ENCODE measurements at places on chromosomes 7 and 10. TPM values are rescaled to one million over a fixed set of nuclear protein-coding genes. Genes with fewer than 3 reads are reported as not detected.

DNA sequence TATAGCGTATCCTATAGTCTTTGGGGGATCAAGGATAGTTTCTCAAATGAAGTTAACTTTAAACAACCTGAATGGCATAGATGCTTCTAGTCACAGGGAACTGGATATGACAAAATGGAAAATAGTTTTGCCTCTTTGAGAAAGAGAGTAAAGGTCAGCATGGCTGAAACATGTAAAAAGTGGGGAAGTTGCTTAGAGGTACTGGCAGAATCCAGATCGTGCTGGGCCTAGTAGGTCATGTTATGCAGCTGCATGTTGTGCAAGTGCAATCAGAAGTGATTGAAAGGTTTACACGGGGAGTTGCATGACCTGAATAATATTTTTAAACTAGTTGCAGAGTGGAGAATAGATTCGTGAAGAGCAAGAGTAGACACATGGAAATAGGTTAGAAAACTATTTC is 201.1 kb upstream of the HDAC9 start:
- no peak overlapping the region for H3K27ac ChIP-seq
- H3K4me3 ChIP-seq = no peak overlapping the region
- no peak for DNase-seq
- no peaks in the 10 kb centered on the region for H3K4me1 ChIP-seq

Gene SH2B2
- total RNA-seq = 22.3 TPM

GRCh38 chr10:114022766-114023597 is 20.7 kb upstream of the ADRB1 start:
- no peaks in the 10 kb centered on the region for H3K4me1 ChIP-seq
- H3K36me3 ChIP-seq = no peaks in the 10 kb centered on the region
- no peak for DNase-seq
- H3K27me3 ChIP-seq = no peaks in the 10 kb centered on the region
- H3K4me3 ChIP-seq = no peak overlapping the region

DNA sequence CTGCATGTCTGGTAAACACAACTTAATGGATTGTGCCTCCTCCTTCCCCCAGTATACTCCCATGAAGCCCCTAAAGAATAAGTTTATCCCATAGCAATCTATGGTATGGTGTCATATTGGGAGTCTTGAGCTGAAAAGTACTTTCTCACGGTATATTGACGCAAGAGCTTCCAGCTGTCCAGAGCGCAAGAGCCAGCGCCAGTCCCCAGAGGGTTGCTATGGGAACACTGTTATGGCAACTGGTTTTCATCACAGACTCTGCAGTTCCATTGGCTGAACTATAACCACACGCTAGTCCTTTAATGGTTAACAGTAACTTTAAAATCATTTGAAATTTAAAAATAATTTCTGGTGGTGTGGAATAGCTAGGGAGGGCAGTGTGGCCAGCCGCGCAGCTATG is 46.9 kb downstream of the PRPF18 start:
- no peak overlapping the region for H3K4me3 ChIP-seq
- no peaks in the 10 kb centered on the region for H3K4me1 ChIP-seq
- DNase-seq = no peak
- no peaks in the 10 kb centered on the region for H3K36me3 ChIP-seq

- no peaks in the 10 kb centered on the region for H3K27me3 ChIP-seq
- no peak for DNase-seq
- H3K27ac ChIP-seq = no peak overlapping the region
- no peak overlapping the region for H3K4me3 ChIP-seq
- no peaks in the 10 kb centered on the region for H3K4me1 ChIP-seq
These were observed 375.2 kb downstream of the PAXIP1 start for GRCh38 chr7:154627646-154628290.

- no peaks in the 10 kb centered on the region for H3K4me1 ChIP-seq
- H3K4me3 ChIP-seq = no peak overlapping the region
- no peaks in the 10 kb centered on the region for H3K36me3 ChIP-seq
- DNase-seq = no peak
These were observed 40.3 kb downstream of the VSTM4 start for GRCh38 chr10:49074836-49075682.

- no peak for DNase-seq
- no peak overlapping the region for H3K27ac ChIP-seq
- H3K27me3 ChIP-seq = no peaks in the 10 kb centered on the region
- H3K4me3 ChIP-seq = no peak overlapping the region
- H3K36me3 ChIP-seq = no peaks in the 10 kb centered on the region
These were observed 86.8 kb upstream of the CSTF2T start for GRCh38 chr10:51786016-51786683.

GRCh38 chr7:36277249-36277542 is 112.5 kb upstream of the ANLN start:
- no peaks in the 10 kb centered on the region for H3K36me3 ChIP-seq
- no peak overlapping the region for H3K4me3 ChIP-seq
- no peak for DNase-seq
- no peaks in the 10 kb centered on the region for H3K27me3 ChIP-seq

DNA sequence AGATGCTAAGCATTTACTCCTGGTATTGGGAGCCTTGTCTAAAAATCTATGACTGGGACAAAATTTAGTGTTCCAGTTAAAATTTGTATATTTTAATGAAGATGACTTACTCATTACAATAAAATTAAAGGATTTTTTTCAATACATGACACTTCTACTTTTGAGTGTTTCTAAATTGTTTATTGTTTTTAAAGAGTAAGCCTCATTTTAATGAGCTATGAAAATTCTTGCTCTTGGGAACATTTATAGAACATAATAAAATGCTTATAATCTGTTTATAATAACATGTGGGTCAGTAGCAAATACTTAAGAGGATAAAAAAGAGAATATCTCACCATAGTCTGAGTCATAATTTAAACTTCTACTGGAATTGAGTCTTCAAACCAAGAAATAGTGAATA is 149.5 kb downstream of the PLCE1 start:
- H3K27ac ChIP-seq = no peak overlapping the region
- no peaks in the 10 kb centered on the region for H3K4me1 ChIP-seq
- H3K27me3 ChIP-seq = no peaks in the 10 kb centered on the region
- DNase-seq = no peak
- H3K4me3 ChIP-seq = no peak overlapping the region
- no peaks in the 10 kb centered on the region for H3K36me3 ChIP-seq

GRCh38 chr10:78044179-78044578 is 10.5 kb downstream of the RPS24 start:
- no peak overlapping the region for H3K27ac ChIP-seq
- peaks cover 4% of the 10 kb centered on the region for H3K4me1 ChIP-seq
- H3K36me3 ChIP-seq = no peaks in the 10 kb centered on the region
- no peaks in the 10 kb centered on the region for H3K27me3 ChIP-seq

- H3K36me3 ChIP-seq = no peaks in the 10 kb centered on the region
- no peaks in the 10 kb centered on the region for H3K27me3 ChIP-seq
- H3K4me1 ChIP-seq = no peaks in the 10 kb centered on the region
- DNase-seq = no peak
These were observed 17.2 kb upstream of the MYL7 start for GRCh38 chr7:44158096-44158872.

Gene BCL7B
- total RNA-seq = 105 TPM

- H3K27me3 ChIP-seq = no peaks in the 10 kb centered on the region
- no peak for DNase-seq
- no peaks in the 10 kb centered on the region for H3K4me1 ChIP-seq
- H3K36me3 ChIP-seq = peaks cover 11% of the 10 kb centered on the region
- H3K27ac ChIP-seq = no peak overlapping the region
- no peak overlapping the region for H3K4me3 ChIP-seq
These were observed 24.3 kb downstream of the FBXW4 start for GRCh38 chr10:101670635-101671034.

Gene MACC1
- 3.4 TPM for total RNA-seq

GRCh38 chr10:44660271-44660670 is 250.9 kb upstream of the TMEM72 start:
- no peaks in the 10 kb centered on the region for H3K4me1 ChIP-seq
- no peak for DNase-seq

DNA sequence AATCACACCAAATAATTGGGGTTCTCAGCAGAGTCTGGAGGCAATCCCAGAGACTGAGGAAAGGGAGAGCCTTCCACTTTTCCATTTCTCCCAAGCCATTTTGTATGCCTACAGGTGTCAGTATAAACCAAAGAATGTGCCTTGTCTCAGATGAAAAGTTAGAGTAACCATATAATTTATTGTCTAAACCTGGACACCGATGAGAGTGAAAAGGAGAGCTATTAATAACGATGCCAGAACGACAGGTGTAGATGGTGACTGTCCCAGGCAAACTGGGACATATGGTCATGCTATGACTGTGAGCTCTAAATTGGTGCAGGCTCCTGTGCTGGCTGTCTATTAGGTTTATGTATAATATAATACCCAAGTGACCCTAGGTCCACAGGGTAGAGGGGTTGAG is 219.6 kb downstream of the ARHGAP12 start:
- no peaks in the 10 kb centered on the region for H3K36me3 ChIP-seq
- no peaks in the 10 kb centered on the region for H3K4me1 ChIP-seq
- H3K4me3 ChIP-seq = no peak overlapping the region
- H3K27me3 ChIP-seq = no peaks in the 10 kb centered on the region
- H3K27ac ChIP-seq = no peak overlapping the region
- no peak for DNase-seq

Gene TDRD1
- not detected for total RNA-seq

Gene CCL24
- not detected for total RNA-seq

GRCh38 chr10:60031664-60032063 is 125.3 kb upstream of the CCDC6 start:
- H3K4me1 ChIP-seq = no peaks in the 10 kb centered on the region
- H3K27me3 ChIP-seq = no peaks in the 10 kb centered on the region
- no peak for DNase-seq

DNA sequence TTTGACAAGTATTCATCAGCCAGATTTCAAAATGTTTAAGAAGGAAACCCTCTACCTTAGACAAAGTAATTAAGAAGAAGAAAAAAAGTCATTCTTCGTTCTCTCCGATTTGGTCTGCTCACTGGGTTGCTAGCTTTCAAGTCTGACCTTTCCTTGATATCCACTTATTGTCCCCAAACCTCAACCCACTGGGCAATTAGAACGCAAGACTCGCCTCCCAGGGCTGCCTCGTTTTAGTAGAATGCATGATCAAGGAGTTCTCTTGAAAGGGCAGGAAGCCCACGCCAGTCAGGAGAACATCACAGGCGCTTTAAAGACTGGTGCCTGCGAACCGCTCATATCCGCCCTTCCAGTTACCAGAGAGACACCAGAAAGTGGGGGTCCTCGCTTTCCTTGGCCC is 637.7 kb downstream of the PARD3 start:
- DNase-seq = no peak
- H3K27ac ChIP-seq = no peak overlapping the region
- H3K4me3 ChIP-seq = no peak overlapping the region
- H3K36me3 ChIP-seq = no peaks in the 10 kb centered on the region

Gene TUBB8
- not detected for total RNA-seq

Data from prostate gland (tissue), 2 donors.